NAMALWA (cell line): ENCODE measurements at places on chromosomes 4 and X.

DNA sequence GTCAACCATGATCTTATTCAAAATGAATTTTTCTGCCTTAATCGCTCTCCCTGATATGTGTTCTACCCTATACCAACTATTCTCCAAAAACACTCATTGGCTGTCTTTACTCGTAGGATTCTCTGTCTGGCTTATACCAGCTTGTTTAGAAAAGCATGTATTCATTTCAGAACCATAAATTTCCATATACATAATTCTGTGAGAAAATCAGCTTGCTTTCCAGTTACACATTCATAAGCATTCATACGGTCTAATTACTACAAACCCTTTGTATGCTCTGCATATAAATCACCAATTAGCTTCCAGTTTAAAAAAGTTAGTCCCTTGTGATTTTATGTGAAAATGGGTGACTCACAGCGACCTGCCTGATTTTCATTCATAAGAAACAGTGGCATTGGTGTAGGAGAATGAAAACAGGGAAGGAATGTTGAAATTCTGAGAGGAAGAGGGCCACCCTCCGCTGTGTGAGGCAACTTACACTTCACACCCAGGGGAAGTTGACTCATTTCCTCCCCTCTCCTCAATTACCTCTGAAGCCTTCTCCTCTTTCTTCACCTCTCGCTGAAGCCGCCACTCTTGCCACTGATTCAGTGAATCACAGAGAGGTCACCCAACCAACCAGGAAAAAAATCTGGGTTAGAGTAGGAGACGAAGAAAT, 63.3 kb downstream of the MEPE start:
- no peak for DNase-seq

- no peak for DNase-seq
These were observed 93.0 kb upstream of the MTM1 start for GRCh38 chrX:150475461-150475860.

DNA sequence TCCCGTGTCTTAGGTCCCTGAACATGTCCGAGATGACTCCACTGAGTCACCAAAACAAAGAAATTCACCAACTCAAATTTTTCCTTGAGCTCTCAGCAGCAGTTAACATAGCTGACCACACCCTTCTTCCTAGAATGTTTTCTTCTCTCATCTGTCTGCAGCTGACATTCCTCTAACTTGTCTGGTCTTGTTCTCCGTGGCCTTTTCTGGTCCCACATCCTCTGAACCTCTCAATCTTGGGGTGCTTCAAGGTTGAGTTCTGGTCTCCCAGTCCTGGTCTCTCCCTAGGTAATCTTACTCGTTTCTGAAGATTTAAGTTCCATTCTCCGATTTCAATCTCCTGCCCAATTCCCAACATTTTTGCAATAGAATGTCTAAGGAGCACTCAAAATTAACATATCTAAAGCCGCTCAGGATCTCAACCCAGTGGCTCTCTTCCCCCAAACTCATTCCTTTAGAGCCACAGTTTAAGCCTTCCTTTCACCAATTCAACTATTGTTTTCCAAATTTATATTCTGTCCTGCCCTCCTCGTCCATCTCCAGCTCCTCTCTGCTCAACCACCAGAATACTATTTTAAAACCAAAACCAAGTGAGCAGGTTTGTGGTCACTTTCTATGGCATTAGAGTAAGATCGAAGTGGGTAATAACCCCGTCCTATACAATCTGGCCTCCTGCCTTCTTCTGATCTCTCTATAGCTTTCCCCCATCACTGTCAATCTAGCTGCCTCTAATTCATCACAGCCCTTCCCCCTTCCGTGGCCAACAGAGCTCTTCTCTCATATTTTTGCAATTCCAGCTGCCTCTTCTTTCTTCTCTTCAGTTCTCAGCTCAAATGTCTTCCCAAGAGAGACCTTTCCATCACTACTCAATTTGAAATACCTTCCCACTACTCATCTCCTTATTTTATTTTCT, 1.2 kb downstream of the TRIML2 start:
- DNase-seq = no peak

DNA sequence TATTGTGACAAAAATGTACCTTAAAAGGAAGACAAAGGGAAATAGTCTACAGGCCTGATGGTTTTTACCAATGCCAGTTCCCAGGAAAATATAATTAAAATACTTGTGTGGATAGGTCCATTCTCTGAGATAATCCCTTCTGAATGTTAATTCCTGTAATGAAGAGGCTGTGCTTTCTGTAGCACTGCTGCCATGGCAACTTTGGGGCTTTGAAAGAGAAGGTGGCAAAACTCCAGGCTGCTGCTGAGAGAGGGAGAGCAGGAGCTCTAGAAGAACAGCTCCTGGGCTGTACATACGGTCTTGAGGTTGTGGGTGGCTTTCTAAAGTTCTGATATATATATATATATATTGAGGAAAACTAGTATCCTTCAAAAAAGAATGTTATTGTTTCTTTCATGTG, 125.4 kb downstream of the PDLIM5 start:
- no peak for DNase-seq

GRCh38 chrX:135893294-135893817, at the start of the genes CT45A10 and SAGE1:
CT45A10 (minus strand) TSS chrX:135893444; CDS start chrX:135885344, 8,100 bp downstream.
SAGE1 (plus strand) TSS chrX:135893716; CDS start chrX:135896243, 2,527 bp downstream.
- no peak for DNase-seq

- DNase-seq = no peak
These were observed 4.6 kb downstream of the SH3BGRL start for GRCh38 chrX:81206476-81206875.

GRCh38 chr4:113278324-113278934, 229.0 kb downstream of the ANK2 start:
- DNase-seq = peak; percentile 84

- DNase-seq = no peak
These were observed 3.8 kb downstream of the APLN start for GRCh38 chrX:129650821-129651510.

DNA sequence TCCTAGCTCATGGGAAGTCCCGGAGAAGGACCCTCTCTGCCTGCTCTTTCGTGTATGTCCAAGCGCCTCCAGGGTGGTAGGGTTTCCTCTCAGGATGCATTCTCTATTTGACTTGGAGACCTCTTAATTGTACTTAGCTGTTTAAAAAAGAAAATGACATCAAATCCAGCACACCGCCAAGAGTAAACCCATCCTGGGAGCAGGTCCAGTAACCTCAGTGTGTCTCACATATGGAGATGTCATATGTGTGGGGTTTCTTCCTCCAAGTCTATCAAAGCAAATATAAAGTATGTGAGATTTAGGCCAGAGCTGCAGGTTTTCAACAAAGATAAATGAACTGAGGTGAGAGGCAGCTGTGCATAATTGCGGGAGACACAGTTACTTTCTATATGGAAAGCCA, 209.4 kb upstream of the ANXA3 start:
- no peak for DNase-seq

DNA sequence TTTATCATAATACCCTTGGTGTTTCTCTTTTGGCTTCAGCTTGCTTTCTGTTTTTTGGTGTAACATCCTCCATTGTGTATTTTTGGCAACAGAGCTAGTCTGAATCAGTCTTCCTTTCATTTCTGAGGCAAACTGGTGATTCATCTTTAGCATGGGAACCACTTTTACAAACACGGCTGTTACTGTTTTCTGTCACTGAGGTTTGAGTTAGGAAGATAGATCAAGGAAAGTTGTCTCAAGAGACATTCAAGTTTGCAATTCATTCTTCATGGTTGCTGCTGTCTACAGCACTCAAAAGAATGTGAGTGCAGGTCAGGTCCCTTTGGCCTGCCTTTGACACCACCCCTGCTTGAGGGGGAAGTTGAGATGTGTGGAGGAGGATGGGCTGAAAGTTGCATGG, 36.3 kb downstream of the IL21 start:
- no peak for DNase-seq

DNA sequence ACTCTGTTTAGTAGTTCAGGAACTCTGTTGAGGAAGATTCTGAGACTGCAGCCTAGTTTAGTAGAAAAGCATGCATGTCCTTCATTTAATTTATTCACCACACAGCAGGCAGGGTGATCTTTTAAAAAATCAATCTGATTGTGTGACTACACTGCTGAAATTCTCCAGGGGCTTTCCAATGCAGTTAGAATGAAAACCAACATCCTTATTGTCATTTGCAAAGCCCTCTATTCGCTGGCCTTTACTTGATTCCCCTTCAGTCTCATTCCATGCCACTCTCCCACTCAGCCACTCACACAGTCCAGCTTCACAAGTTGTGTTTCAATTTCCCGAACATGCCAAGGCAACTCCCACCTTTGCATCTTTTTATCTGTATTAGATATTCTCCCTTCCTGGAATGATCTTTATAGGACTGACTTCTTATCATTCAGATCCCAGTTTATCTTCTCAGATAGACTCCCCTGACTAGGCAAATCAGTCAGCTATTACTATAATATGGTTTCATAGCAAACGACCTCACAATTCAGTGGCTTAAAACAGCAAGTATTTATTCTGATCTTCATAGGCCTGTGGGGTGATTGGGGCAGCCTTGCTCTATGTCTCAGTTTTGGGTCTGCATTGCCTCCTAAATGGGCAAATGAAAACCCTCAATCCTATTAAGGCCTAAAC, 21.3 kb upstream of the FTHL17 start:
- DNase-seq = no peak
